ENCODE measurements at places on chromosomes 3 and 15.
A peak's percentile ranks its signal among the peaks of the same experiment; 100 is the strongest.

DNA sequence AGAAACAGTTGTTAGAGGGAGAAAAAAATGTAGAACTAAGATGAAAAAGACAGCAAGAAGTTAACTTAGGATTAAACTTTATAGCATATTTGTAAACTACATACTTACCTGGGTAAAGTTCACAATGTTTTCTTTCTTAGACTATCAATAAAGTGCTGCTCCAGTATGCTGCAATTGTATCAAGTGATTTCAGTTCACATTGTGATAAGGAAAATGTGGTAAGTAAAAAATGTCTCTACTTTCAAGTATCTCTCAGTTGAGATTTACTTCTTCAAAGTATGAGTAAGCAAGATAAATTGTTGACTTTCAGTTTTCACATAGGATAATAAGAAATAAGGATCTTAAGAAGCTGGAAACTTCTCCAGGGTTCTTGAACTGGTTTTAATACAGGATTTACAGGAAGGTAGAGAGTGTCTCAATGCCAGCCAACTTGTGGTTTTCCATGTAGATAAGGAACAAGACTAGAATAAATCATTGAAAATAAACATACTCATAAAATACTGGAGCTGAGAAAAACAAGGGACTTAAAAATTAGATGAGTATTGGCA lies 528.8 kb downstream of the UNC13C start:
- no peak for DNase-seq

- DNase-seq, result no peak
These were observed 14.2 kb downstream of the PDIA5 start for GRCh38 chr3:123080864-123081562.

GRCh38 chr3:43883729-43884396 lies 193.1 kb downstream of the ABHD5 start:
- DNase-seq, result no peak

GRCh38 chr3:190188197-190188596 lies 67.5 kb upstream of the P3H2 start:
- DNase-seq, result no peak

GRCh38 chr15:38672814-38673670 lies 108.4 kb upstream of the RASGRP1 start:
- DNase-seq, result no peak

DNA sequence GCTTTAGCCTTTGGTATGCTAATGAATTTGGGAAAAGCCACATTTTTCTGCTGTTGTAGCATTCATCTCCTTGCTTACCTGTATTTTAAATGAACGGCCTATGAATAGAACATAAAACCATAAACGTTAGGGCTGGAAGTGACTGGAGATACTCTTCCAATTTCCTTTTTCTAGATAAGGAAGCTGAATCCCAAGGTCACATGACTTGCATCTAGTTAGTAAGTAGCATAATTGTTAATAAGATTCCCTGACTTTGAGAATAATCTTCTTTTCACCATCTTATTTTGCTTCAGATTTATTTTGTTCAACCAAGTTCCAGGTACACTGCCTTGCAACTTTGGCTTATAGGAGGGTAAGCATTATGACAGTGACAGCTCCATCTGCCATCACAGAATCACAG lies 20.7 kb upstream of the EDEM1 start:
- DNase-seq, result no peak

DNA sequence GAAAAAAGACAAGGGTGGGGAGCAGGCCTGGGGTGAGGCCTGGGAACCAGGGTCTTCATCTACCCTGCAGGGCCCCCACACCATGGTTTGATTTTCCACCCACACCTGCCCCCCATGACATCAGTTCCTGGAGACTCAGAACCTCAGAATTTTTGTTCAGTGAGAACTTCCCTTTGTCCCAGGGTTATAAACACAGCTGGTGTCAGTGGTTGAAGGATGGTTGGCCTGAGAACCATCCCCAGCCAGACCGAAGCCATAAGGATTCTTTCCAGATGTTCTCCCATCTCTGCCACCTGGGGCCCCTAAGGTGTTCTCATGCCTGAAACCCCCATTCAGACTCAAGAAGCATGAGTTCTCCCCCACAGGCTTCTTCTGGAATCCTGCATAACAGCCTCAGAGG lies 16.6 kb downstream of the CCDC33 start:
- peak; percentile 26 for DNase-seq

GRCh38 chr15:71250936-71251583 lies 135.8 kb downstream of the THSD4 start:
- no peak for DNase-seq

All from retina (tissue), 1 donor.